ENCODE measurements at places on chromosomes 6 and 20.

GRCh38 chr20:38402816-38403215, 32.3 kb downstream of the SNHG17 start:
- DNase-seq = no peak

GRCh38 chr20:61127311-61128039, 124.6 kb upstream of the CDH4 start:
- DNase-seq = no peak

- DNase-seq = no peak
These were observed 142.6 kb downstream of the MAP3K7 start for GRCh38 chr6:90444160-90444714.

DNA sequence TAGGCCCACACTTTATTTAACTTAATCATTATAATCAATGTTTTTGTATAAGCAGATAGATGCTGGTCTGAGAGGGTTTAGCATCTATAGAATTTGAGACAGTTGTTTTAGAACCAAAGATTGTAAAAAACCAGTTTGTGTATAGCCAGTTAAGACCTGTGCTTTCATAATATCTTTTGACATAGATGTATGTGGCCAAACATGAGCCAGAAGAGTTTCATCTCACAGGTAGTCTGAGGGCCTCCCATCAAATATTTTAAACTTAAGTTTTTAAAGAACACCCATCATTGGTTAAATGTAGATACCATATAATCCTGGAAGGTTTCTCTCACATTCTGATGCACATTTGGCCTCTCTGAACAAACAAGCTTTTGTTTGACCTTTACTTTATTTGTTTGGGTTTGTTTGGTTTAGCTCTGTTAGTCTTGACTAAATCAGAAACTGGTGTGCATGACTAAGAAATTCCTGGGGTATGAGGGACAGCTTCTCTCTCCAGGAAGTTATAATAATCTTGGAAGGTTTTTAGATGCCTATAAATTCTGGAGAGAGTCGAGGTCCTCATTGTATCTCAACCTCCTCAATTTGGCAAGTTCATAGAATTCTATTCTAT, 58.0 kb upstream of the TMEM200A start:
- no peak for DNase-seq

- peak; percentile 60 for DNase-seq
These were observed 6.6 kb downstream of the RNASET2 start for GRCh38 chr6:166949528-166950442.

DNA sequence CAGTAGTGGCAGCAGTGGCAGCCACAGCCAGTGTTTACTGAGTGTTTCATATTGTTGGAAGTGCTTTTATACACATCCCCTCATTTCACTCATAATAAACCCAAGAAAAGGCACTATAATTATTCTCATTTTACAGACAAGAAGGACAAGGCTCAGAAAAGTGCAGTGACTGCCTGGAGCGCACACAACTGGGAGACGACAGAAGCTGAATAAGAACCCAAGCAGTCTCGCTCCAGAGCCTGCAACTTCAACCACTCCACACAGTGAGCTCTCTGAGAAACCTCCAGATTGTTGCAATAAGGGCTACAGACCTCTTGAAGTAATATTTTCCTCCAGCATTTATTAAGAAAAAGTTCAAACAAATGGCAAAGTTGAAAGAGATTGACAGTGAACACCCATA, 76.9 kb downstream of the PLCG1 start:
- no peak for DNase-seq

DNA sequence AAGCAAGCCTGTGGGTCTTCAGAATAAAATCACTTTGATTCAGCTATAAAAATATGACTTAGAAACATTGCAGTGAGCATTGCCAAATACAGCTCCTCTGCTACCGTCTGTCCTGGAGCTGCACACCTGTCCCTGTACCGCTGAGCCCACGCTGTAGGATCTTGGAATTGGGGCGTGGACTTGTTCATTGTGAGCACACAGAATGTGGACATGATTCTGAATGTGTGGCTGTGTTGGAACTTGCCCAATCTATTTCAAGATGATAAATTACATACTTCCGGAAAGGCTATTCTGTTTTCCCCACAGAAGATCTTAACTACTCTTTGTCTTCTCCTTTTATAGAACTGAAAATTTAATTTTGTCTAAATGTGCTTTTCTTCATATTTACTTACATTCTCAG, 107.3 kb downstream of the UST start:
- no peak for DNase-seq

GRCh38 chr6:94357381-94357980, 938.1 kb upstream of the EPHA7 start:
- DNase-seq = no peak

DNA sequence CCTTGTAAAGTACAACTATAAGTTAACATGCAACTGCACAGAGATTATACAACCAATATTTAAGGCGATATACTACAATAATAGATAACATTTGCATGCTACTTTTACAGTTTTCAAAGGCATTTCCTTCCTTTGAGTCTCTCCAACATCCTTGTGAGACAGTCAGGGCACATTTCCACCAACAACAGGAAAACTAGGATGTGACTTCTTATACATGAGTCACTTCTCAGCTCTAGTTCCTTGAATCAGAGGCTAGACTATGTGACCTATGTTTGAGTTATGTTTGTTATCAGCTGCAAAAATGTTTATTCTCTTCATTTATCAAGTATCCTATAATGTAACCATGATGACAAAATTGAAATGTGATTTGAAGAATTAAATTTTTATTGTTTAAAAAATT, 51.7 kb upstream of the TFAP2D start:
- no peak for DNase-seq

DNA sequence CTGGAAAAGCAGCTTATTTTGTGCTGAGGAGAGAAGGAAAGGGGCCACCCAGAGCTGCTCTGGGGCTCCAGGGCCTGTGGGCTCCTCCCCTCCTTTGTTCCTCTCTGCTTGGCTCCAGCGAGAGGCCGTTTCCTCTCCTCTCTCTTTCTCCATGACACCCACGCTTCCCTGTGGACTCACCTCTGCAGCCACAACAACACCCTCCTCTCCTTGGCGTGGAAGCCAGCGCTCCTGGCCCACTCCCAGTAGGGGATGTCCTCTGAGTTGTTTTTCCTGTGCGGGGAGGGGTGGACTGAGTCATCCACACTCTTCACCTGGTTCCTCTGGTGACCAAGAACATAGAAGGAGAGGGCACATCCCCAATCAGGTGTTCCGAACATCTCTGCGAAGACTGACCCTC, 4.9 kb upstream of the CDSN start:
- no peak for DNase-seq

DNA sequence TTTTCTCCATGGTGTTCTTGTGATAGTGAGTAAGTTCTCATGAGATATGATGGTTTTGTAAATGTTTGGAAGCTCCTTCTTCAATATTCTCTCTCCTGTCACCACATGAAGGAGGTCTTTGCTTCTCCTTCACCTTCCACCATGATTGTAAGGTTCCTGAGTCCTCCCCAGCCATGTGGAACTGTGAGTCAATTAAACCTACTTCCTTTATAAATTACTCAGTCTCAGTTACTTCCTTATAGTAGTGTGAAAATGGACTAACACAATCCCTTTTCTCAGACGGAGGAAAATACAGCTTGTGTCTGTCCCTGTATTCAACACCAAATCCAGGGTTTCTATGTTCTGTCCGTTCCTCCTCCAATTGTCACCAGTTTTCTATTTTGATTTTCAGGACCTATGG, 181.0 kb downstream of the ALDH8A1 start:
- DNase-seq = peak; percentile 17

DNA sequence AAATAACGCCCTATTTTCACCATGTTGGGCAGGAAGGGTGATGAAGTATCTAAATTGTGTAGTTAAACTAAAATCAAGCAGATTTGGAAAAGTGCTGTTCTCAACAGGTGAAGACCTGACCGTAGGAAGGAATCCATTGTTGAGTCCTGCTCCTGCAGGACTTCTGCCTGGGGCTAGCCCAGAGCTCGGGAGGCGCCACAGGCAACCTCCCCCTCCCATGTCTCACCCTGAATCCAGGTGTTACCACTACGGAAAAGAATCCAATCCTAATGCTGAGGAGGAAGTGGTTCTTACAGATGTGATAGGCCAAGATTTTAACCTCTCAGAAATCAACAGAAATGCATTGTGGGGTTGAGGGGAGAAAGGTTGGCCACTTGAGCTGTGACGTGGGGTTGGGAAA, 30.2 kb downstream of the RAB22A start:
- no peak for DNase-seq

- DNase-seq = no peak
These were observed 63.7 kb upstream of the NKX2-2 start for GRCh38 chr20:21577551-21577950.

DNA sequence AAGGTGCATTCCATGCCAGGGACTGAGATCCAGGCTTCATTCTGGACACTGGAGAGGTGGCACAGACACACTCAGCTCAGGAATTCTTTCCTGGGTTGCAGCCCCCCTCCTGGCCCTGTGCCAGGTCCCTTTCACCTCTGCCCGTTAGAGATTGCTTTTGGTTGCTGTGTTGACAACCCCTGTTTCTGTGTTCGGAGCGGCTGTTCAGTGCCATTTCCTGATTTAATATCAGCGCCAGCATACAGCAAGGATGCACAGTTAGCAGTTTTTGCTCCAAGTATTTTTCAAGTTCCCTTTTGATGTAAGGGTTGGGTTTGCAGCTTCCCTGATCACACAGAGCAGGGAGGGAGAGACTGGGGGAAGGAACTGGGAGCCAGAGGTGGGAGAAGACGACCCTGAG, 8.5 kb upstream of the MAFB start:
- DNase-seq = peak; percentile 80
